ENCODE measurements at places on chromosomes 12 and 14. TPM values are rescaled to one million over a fixed set of nuclear protein-coding genes. Genes with fewer than 3 reads are reported as not detected.

DNA sequence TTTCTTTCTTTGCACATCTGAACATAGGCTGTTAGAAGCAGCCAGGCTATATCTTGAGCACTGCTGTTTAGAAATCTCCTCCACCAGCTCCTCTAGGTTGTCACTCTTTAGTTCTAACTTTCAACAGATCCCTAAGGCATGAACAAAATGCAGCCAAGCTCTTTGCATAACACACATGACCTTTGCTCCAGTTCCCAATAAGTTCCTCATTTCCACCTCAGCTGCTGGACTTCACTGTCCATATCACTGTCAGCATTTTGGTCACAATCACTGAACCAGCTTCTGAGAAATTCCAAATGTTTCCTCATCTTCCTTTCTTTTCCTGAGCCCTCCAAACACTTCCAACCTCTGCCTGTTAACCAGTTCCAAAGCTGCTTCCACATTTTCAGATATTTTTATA lies 27.6 kb upstream of the C14orf132 start:
- H3K27ac ChIP-seq = no peak overlapping the region
- no peak overlapping the region for H3K4me3 ChIP-seq
- no peaks in the 10 kb centered on the region for H3K4me1 ChIP-seq
- H3K36me3 ChIP-seq = no peaks in the 10 kb centered on the region
- no peak for DNase-seq

DNA sequence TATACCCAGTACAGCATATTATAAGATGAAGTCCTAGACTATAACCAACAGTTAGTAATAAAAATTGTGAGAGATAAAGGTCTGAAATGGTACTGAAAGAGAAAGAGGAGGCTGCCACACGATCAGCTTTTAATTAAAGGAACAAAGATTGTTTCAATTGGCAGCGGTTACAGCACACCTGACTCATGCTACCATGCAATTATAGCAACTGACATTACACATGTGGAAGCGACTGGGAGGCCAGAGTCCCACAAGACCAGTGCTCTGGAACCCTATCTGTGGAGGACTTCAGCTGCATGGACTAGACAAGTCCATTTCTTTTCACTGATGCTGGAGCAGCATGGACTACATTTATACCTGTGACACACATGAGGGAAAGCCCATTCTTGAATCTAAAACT lies 55.2 kb downstream of the SEL1L start:
- peaks cover 11% of the 10 kb centered on the region for H3K36me3 ChIP-seq
- H3K27ac ChIP-seq = no peak overlapping the region
- H3K4me1 ChIP-seq = no peaks in the 10 kb centered on the region
- no peak overlapping the region for H3K4me3 ChIP-seq
- no peaks in the 10 kb centered on the region for H3K27me3 ChIP-seq

GRCh38 chr14:89773151-89773550 lies 181.4 kb downstream of the EFCAB11 start:
- H3K36me3 ChIP-seq = no peaks in the 10 kb centered on the region
- H3K27me3 ChIP-seq = no peaks in the 10 kb centered on the region
- H3K27ac ChIP-seq = no peak overlapping the region
- no peak overlapping the region for H3K4me3 ChIP-seq

CCDC85C gene
- total RNA-seq = 9.6 TPM

APEX1 gene
- total RNA-seq = 66.6 TPM

NRIP2 gene
- total RNA-seq = 0.17 TPM
